ENCODE measurements at places on chromosomes 5 and 9.

- no peak for DNase-seq
Observed at GRCh38 chr5:41841325-41841724, 28.9 kb downstream of the OXCT1 start.

DNA sequence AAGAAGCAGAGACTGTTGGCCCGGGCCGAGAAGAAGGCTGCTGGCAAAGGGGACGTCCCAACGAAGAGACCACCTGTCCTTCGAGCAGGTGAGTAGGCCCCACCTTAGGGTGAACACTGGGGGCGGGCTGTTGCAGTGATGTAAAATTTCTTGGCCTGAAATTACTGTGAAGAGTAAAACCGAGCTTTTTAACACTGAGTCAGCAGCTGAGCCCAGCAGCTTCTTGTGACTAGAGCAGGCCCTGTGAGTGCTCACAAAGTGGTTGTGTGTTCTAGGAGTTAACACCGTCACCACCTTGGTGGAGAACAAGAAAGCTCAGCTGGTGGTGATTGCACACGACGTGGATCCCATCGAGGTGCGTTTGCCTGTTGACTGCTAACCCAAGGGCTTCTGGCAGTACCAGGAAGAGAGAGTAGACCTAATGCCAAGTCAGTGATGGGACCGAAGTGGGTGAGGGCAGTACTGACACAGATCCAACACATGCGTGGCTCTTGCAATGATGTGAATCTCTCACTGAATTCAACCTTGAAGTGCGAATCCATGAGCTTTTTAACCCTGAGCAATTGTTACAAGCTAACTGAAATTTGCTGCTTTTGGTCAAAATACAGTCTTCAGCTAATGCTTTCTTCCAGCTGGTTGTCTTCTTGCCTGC lies 2.1 kb downstream of the RPL7A start:
- no peak for DNase-seq

DNA sequence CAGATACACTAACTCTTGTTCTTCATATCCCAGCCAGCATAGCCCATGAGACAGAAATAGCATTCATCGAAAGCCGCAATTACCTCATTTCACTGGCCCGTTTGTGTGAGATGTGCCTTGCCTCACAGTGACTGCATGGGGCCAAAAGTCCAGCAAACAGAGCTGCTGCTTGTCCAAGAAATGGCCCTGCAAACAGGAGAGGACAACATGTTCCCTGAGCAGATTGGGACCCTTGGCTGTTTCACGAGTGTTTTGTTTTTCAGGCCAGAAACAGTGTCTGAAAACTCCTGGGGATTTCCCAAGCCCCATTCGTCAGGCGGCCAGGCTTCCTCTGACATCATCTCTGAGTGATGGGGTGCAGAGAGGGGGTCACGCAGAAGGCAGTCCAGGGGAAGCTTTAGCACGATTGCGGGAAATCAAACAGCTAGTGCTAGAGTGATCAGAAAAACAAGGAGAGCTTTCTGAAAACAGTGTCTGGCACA lies 503.6 kb upstream of the PAPPA start:
- DNase-seq: no peak

DNA sequence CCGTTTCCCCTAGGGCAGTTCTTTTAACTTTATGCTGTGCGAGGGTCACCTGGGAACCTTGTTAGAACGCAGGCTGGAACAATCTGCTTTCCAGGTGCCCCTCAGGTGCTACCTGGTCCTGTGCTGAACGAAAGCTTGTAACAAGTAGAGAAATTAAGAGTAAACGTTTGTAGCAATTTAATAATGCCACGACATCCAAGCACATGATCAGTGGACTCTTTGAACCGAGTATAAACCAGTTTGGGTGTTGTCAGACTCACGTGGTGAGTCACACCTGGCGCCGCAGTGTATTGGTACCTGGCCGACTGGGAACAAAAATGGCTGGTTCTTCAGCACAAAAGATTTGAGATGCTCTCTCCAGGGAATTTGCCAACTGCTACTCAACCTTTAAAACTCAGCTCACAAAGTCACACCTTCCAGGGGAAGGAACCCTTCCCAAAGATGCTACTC lies 926 bp upstream of the MYO10 start:
- DNase-seq: no peak

- no peak for DNase-seq
Observed at GRCh38 chr5:76788362-76788761, 30.5 kb upstream of the F2RL1 start.

- no peak for DNase-seq
Observed at GRCh38 chr5:108548684-108549596, 167.0 kb upstream of the FBXL17 start.

All from activated CD8-positive, alpha-beta memory T cell treated with anti-CD3 and anti-CD28 coated beads for 1 hour (primary cell).